ENCODE measurements at places on chromosomes 5 and 9.
A peak's percentile ranks its signal among the peaks of the same experiment; 100 is the strongest.

DNA sequence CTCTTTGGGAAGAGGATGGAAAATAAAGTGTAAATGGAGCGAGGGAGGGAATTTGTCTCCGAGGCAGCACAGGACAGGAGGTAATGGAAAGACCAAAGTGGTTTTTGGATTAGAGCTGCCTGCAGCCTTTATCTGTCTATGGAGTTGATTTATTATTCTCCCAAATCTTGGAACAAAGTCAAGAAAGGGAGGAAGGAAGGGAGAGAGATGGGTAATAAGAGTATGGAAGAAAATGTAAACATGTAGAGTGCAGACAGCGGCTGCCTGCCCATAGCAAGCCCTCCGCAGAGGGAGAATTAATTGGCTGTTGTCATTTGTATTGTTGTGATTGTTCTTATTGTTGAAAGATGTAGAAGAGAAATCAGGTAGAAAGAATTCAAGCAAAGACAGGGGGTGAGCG, 15.7 kb downstream of the KCNIP1 start:
- no peak for DNase-seq

GRCh38 chr5:77280036-77280435, 69.6 kb downstream of the PDE8B start:
- no peak for DNase-seq

DNA sequence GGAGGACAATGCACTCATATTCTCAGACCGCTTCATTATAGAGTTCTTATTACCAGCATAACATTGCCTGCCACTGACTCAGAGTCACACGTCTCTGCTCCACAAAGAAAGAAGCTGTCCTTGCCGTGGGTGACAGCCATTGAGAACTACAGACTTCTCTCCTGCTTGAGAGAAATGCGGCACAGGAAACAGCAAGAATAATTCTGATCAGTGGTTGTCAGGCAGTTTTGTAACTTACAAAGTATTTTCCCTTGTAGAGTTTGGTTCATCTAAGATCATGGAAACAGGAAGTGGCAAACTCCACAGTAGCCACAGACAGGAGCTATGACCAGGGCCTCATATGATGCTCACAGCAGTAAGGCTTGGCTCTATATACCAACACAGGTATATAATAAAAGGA, 47.0 kb downstream of the KCNV2 start:
- DNase-seq: peak; percentile 22

DNA sequence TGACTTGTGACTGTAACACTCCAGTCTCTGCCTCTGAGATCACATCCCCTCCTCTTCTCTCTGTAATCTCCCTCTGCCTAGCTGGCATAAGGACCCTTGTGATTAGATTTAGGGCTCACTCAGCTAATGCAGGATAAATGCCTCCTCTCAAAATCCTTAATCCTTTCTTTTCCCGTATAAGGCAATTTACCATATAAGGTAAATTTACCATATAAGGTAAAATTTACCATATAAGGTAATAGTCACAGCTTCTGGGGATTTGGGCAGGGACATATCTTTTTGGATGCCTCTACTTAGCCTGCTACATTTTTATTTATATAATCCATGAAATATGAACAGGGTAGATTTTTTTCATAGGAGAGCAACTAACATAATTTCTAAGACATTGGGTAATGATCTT, 318.0 kb upstream of the PUM3 start:
- DNase-seq: no peak

- no peak for DNase-seq
Measured at GRCh38 chr5:2181557-2181956, 298.8 kb upstream of the IRX4 start.

GRCh38 chr5:131382407-131383395, 118.8 kb downstream of the CDC42SE2 start:
- DNase-seq: peak; percentile 85

DNA sequence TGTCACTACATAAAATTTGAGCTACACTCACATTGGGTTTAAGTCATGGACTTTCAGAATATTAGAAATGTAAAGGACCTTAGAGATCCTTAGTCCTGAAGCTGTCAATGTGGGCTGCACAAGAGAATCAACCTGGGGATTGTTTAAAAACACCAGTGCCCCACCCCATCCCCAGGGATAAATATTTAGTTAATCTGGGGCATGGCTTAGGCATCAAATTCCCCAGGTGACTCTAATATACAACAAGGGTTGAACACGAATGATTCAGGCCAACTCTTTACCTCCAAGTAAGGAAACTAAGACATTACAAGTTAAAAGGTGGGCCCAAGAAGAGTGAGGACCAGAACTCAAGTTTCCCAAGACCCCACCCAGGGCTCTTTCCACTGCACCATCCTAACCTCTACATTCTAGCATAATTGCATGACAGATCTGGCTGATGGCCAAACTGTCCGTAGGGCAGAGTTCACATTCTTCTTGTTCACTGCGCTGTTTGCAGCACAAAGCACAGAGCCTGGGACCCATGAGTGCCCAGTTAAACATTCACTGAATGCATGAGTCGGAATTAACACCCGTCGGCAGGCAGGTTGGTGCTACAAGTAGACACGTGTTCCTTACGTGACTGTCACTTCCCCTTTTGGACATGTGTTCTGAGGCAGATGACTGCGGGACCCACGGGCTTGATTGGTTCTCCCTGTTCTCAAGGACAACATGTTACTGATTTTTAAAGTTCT, 25.2 kb downstream of the CYFIP2 start:
- no peak for DNase-seq

- DNase-seq: peak; percentile 66
Measured at GRCh38 chr9:4987961-4988421, 2.9 kb downstream of the JAK2 start.

DNA sequence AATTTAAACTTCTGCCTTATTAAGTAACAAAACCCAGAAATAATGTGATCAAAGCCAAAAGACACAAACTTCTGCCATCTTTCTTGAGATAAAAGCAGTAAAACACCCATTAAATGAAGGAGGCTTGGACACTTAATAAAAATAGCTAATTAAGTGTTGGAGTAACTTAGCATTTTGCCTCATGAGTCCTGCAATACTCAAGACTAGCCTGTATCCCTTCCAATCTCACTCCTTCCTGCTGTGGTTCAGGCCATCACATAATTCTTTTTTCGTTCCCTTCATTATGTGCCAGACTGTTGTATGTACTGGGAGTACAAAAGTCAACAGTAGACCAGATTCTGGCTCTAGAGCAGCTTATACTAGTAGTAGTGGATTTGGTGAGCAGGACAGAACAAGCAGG, 250.2 kb downstream of the NFIB start:
- DNase-seq: no peak

- no peak for DNase-seq
Measured at GRCh38 chr5:76500633-76501393, 97.7 kb downstream of the IQGAP2 start.

- no peak for DNase-seq
Measured at GRCh38 chr9:19188771-19189170, 41.7 kb upstream of the DENND4C start.

GRCh38 chr9:110241858-110242321, 14.4 kb downstream of the TXN start:
- DNase-seq: no peak

DNA sequence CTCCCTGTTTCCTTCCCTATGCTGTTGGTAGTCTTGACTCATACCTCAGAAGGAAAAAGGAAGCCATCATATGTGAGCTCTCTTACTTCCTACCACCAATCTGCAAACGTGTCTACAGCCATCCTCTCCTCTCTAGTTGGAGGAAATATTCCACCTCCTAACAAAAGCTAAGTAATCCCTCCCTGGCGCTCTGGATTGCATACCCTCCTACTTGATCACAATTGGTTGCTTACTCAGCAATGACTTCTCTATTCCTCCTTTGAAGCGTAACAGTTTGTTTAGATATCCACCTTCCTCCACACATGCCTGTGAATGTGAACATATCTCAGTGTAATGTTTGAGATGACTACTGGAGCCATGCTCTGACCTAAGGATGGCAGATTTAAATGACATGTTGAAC, 18.2 kb downstream of the RUSC2 start:
- DNase-seq: no peak

- DNase-seq: no peak
Measured at GRCh38 chr5:53478411-53479044, 1.9 kb upstream of the FST start.

GRCh38 chr5:68405026-68405684, 189.6 kb downstream of the PIK3R1 start:
- no peak for DNase-seq

DNA sequence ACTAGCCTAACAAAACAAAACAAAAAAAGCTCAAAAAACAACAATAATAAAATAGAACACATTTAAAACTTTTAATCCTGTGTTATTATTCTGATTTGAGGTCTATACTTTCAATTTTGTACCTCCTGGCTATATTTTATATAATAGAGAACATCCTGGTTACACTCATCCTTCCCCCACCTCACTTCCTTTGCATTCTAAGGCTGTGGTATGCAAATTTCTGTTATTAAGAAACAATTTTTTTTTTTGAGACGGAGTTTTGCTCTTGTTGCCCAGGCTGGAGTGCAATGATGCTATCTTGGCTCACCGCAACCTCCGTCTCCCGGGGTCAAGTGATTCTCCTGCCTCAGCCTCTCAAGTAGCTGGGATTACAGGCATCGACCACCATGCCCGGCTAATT, 3.1 kb upstream of the RPL37 start:
- DNase-seq: peak; percentile 9

DNA sequence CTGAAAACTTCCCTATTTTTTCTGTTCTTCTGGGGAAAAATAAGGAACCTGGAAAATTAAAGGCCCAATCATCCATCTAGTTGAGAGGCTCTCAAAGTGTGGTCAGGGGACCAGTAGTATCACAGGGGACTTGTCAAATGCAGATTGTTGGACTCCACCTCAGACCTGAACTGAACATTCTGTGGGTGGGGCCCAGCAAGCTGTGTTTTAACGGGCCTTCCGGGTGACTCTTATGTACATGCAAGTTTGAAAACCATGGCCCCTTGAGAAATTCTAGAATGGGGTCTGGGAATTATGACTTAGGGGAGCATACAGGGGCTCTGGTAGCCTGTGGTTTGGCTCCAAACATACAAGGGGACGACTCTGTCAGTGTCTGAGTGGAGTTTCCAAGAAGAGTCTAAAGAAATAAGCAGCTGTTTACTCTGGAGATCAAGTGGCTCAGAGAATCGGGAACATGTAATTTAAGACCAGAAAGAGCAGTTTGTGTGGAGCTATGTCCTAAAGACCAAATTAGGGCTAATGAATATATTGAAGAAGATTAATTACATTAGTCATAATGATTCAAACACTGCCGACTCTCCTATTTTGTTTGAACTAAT, 177.4 kb downstream of the SLC28A3 start:
- DNase-seq: no peak

- DNase-seq: no peak
Measured at GRCh38 chr9:89410022-89410421, 87.9 kb downstream of the SEMA4D start.

GRCh38 chr5:164799391-164799790, 1294.0 kb downstream of the MAT2B start:
- no peak for DNase-seq

DNA sequence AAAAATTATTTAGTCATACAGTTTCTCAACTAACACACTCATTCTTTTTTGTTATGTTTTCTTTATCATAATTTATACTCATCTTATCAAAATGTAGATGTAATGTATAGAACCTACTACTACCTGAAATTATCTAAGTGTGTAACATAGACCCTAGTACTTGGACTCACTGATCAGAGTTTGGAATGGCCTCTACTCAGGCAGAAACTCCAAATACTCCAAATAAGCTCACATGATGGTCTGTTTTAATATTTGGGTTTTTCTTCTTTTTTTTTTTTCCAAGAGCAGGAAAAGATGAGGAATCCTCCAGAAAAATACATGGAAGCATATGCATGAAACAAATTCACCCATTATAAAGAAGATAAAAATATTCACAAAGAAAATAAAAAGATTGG, 126.3 kb downstream of the PDE4D start:
- DNase-seq: no peak

DNA sequence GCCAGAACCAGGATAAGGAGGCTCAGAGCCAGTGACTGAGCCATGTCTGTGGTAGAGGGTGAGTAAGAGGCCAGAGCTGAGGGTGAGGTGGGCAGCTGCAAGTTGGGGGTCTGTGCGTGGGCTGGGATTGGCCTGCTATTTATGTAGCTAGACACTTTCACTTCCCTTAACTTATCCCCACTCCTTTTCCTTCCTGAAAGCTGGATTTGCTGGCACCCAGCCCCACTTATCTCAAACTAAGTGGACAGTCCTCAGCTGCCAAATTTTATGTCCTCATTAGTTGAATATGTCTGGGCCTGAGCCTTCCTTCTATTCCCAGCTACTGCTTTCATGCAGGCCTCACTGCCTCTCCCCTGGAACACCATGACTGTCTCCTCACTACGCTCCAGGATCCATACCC, at the start of gene CCL21:
TSS of gene CCL21 (minus strand) at position 114 of the 400 bp plus-strand sequence. CDS start at position 44, 70 bp downstream.
- no peak for DNase-seq

GRCh38 chr5:307794-308579, 13.5 kb upstream of the AHRR start:
- no peak for DNase-seq

DNA sequence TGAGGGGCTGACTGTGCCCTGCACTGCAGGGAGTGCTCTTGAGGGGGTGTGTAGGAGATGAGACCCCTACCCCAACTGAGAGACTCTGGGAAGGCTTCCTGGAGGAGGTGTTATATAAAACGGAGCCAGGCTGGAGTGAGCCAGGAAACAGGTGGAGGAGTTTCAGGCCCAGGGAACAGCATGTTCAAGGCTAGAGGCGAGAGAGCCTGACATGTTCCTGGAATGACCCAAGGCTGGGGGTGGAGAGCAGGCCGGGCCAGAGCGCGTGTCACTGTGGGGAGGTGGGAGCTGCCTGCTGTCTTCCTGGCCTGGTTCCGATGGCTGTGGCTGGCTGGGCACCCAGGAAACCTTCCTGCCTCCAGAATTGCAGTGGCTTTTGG, 48.7 kb downstream of the RXRA start:
- DNase-seq: no peak

GRCh38 chr9:124768750-124769548, 2.2 kb downstream of the NR6A1 start:
- no peak for DNase-seq

DNA sequence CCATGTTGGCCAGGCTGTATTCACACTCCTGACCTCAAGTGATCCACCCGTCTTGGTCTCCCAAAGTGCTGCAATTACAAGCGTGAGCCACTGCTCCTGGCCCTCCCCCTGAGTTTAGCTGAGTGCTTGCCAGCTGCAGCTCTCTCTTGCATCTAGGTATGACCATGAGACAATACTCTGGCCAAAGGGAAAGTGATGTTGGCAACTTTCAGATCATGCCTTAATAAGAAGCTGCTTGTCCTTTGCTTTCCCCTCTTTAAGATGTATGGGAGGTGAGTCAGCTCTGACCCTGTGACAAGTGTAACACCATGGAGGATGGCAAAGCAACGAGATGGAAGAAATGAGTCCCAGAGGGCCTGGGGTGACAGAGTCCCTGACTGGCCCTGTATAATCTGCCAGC, 18.7 kb upstream of the DCAF12 start:
- no peak for DNase-seq

GRCh38 chr5:74934949-74935751, 69.0 kb upstream of the FAM169A start:
- DNase-seq: peak; percentile 35

GRCh38 chr5:149886060-149886459, 58.5 kb downstream of the PDE6A start:
- DNase-seq: no peak

Data from CD4-positive, alpha-beta T cell treated with Interleukin-6 at 100 ng/mL for 8 hours (primary cell).